Endodermal cell (in vitro differentiated cells): ENCODE measurements at places on chromosomes 1 and 21.

DNA sequence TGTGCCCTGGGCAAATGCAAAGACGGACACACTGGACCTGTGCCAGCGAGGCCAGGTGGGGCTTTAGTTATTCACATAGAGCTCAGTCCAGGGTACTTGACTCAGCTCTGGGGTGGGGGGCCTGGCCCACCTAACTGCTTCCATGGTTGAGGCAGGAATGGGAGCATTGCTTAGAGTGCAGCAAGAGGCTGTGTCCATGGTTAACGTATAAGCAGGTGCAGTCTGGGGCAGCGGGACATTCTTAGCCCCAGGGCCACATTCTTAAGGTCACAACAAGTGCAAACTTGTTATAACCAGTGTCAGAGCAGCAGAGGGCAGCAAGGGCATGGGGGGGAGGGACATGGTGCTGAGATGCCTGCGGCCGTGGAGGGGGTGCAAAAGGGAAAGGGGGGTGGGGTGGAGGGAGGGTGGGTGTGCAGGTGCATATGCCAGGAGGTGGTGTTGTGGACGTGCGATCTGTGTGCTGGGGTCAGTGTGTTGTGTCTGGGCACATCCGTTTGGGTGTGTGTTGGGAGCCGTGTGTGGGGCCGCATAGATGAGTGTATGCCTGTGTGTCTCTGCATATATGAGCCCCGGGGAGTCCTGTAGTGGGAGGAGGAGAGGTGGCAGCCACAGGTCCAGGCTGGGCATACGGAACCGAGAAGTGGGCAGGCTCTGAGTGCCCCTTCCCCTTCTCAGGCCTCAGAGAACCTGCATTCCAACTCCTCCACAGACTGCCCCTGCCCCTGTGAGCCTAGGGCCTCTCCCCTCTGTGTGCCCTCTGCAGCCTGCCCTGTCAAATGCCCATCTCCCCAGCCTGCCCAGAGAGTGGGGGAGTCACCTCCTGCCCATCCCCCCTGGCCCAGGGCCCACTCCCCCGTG, 8.4 kb downstream of the KCNJ10 start:
- peak; percentile 65 for DNase-seq

DNA sequence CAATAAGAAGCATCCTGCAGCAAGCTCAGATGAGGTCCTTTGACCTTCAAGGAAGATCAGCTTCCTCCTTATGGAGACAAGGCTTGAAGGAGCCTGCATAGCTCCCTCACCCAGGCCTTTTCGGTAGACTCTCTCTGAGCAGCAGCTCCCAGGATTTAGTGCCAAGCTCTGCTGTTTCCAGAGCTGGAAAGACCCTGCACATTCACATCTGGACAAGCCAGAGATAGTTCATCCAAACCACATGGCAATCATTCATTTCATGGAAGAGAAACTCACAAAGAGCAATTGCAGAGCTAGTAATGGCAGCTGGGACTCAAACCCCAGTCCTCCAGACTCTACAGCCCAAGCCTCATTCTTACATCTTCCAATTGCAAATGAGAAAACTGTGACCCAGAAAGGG, 76.4 kb upstream of the EDN2 start:
- peak; percentile 21 for DNase-seq

DNA sequence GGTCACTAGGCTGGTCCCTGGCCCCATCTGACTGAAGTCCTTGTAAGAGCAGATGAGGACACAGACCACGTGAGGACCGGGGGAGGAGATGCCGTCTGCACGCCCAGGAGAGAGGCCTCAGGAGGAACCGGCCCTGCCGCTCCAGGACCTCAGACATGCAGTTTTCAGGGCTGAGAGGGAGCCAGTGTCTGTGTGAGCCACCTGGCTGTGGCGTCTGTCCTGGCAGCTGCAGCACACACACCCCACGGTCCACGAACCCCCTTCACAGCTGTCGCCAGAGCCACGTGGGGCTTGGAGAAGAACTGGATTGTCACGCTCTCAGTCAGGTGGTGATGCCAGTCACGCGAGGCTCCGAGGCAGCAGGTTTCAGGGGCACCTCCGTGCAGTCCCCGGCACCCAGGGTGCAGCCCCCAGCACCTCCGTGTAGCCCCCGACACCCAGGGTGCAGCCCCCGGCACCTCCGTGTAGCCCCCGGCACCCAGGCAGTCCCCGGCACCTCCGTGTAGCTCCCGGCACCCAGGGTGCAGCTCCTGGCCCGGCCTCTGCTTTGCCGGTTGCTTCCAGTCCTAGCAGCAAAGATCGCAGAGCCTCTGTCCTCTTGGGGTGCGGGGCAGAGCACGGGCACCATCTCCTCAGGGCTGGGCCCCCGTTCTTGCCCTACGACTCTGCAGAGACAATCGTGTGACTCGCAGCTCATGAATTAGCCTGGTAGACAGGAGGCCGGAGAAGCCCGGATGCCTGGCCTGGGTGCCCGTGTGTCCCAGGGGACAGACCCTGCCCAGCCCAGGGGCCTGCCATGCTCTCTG, 19.0 kb upstream of the SUMO3 start:
- peak; percentile 72 for DNase-seq

GRCh38 chr1:154154534-154155191, at the start of gene NUP210L:
TSS of gene NUP210L (minus strand) at chr1:154155073.
- peak; percentile 87 for DNase-seq

DNA sequence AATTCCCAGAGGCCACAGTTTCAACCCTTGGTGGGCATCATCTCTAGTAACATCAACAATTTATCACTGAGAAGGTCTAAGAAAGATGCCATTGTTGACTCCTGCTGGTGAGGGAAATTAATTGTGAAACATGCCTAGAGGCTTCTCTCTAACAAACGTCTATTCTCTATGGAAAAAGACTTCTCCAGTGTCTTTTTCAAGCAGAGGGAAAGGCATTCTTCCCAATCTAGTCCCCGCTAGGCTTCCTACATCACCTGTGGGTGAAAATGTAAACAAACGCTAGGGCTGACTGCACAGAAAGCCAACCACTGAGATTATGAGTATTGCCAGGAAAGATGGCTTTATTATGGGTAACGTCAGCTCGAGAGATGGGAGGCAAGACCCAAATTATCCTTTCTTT, 677.4 kb downstream of the NCAM2 start:
- no peak for DNase-seq

- peak; percentile 67 for DNase-seq
Observed at GRCh38 chr1:110607536-110608230, 1.5 kb upstream of the KCNA2 start.

- DNase-seq = peak; percentile 86
Observed at GRCh38 chr1:75672528-75673393, 51.7 kb upstream of the ACADM start.

GRCh38 chr1:28512058-28512611, 6.3 kb downstream of the RCC1 start:
- DNase-seq = peak; percentile 62

DNA sequence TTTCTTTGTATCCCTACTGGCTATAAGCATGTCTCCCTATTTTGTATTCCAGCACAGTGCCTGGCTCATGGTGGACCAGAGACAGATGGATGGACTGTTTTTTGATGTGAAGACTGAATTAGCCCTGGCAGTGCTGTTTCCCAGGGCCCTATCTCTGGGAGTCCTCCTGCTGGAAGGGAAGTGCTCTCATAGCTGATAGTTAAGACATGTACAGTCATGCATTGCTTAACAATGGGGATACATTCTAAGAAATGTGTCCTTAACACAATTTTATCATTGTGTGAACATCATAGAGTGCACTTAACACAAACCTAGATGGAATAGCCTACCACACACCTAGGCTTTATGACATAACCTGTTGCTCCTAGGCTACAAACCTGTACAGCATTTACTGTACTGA, 21.1 kb downstream of the TLCD4 start:
- DNase-seq = no peak

- DNase-seq = no peak
Observed at GRCh38 chr1:45507893-45508292, 7.8 kb downstream of the MMACHC start.

DNA sequence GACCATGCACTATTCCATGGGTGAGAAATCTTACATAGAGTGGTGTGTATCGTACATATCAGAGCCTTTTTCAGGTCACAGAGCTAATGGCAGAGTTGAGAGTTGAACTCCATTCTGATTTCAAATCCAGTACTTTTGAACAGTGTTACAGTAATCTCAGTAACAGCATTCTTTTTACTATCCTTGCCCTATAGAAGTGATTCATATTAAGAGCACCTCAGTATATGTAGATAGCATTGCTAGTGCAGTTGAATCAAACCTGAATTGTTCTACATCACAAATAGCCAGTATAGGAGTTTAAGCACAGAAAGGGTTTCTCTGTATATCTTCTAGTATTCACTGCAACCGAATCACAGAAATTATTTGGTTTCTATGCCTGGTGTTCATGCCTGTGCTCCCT, 11.4 kb upstream of the GBP6 start:
- DNase-seq = no peak

DNA sequence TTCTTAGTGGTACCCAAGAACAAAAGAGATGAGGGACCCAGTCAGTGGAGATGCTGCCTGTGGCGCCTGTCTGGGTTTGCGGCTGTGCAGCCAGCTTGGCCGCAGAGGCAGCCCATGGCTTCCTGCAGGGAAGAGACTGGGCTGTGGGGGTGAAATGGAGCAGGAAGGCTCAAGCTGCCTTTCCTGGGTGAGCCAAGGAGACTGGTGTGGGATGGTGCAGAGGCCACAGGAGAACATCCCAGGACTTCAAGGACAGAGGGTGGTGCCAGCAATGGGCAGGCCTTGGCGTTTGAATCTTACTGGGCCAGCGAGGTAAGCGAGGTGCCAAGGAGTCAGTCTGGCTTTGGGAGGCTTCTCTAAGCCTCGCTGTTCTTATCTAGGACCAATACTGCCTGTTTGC, 26.4 kb downstream of the KCNA10 start:
- no peak for DNase-seq
